ENCODE measurements at places on chromosomes 11 and 22.

GRCh38 chr11:17974246-17974645 is 38.6 kb downstream of the SERGEF start:
- no peak for DNase-seq

- DNase-seq: no peak
Observed at GRCh38 chr11:111230122-111230465, 15.4 kb upstream of the POU2AF2 start.

- DNase-seq: no peak
Observed at GRCh38 chr11:123798513-123799252, 7.5 kb downstream of the OR6M1 start.

DNA sequence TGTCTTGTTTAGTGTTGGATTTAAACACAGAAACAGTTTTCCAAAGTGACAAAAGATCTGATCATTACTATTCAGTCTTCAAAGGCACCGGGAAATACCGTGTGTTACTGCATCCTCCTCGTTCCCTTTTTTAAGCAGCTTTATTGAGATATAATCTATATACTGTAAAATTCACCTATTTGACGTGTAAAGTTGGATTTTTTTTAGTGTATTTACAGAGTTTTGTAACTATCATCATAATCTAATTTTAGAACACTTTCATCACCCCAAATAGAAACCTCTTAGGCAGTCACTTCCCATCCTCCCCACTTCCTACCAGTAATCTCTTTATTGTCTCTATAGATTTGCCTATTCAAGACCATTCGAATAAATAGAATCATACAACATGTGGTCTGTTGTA is 1.4 kb downstream of the ANO5 start:
- no peak for DNase-seq

- DNase-seq: no peak
Observed at GRCh38 chr11:69002570-69003231, 10.3 kb downstream of the MRGPRF start.

GRCh38 chr22:46589141-46589748 is 30.9 kb upstream of the GRAMD4 start:
- no peak for DNase-seq

GRCh38 chr11:16841481-16841880 is 103.0 kb downstream of the C11orf58 start:
- no peak for DNase-seq

GRCh38 chr11:1310318-1310687 is 871 bp upstream of the TOLLIP start:
- no peak for DNase-seq

DNA sequence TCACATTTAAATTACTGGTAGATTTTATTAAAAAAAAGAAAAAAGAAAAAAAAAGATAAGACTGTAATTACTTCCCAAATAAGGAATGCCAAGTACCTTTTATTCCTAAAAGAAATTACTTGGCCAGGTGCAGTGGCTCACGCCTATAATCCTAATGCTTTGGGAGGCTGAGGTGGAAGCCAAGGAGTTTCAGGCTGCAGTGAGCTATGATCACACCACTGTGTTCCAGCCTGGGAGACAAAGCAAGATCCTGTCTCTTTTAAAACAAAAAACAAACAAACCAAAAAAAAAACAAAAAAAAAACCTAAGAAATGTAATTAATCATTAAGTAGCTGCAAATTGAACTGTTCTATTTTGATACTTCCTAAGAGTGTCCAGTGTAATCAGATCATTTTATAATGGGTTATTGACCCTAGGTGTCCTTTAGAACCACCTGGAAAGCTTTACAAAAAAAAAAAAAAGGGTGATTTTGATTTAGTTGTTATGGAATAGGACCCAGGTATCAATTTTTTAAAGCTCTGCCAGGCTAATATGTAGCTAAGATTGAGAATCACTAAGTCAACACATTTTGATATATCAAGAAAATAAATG is 10.8 kb downstream of the LIN7C start:
- no peak for DNase-seq

DNA sequence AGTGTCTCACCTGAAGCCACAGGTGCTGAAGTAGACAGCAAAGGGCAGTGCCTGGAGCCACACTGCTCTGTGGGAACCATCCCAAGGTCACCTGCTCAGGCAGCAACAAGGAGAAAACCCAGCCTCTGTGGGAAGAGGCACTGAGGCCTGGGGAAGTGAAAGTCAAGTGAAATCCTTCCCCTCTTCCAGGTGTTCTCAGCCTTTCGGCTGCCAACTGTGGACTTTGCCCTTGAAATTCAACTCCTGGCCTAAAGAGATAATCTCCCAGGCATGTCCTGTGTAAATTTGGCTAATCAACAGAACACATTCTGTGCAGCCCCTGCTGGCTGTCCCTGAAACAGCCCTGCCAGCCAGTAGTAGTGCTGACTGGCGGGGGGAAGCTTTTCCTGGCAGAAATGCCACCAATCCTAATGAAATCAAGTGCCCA is 112.1 kb downstream of the RPL27A start:
- no peak for DNase-seq

- DNase-seq: no peak
Observed at GRCh38 chr22:48505891-48506290, 1321.8 kb downstream of the BRD1 start.

DNA sequence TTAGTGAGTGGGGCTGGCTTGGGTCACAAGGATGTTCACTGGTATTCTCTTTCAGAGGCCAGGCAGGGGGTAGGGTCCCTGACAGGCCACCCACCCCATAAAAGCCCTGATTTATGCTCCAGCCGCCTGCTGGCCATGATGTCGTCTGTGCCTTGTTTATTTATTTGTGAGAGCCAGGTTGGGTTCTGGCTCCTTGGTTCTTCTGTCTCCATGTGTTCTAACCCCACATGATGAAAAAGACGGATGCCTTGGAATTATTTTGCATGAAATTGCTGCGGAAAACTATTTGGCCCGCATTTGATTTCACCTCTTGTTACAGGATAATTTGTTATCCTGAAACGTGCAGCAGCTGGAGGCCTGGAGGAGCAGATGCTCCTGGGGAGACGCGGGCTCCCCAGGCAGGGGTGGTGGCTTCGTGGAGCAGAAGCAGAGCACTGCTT is 46.3 kb upstream of the WNT11 start:
- no peak for DNase-seq

- no peak for DNase-seq
Observed at GRCh38 chr11:13697710-13698109, 29.2 kb downstream of the FAR1 start.

GRCh38 chr22:29948385-29948769 is 65.4 kb downstream of the MTMR3 start:
- DNase-seq: no peak

GRCh38 chr11:76823481-76824028 is 37.2 kb upstream of the ACER3 start:
- no peak for DNase-seq

DNA sequence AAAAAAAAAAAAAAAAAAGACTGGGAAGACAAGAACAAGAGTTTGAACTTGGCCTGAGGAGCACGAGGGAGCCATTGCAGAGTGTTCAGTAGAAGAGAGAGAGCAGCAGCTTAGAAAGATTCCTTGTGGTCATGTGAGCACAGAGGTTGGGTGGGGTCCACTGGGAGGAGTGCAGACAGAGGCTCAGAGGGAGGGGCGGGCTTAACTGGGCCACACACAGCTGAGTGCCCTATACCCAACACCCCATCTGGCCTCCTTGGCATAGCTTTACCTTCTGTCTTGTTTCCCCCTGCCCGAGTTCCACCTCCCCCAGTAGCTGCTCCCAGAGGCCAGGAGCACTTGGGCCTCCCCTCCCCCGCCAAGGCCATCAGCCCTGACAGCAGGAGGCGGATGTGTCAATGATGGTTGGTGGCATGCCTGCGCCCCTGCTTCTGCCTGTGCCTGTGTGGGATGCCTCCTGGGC is 12.1 kb downstream of the C11orf86 start:
- no peak for DNase-seq

DNA sequence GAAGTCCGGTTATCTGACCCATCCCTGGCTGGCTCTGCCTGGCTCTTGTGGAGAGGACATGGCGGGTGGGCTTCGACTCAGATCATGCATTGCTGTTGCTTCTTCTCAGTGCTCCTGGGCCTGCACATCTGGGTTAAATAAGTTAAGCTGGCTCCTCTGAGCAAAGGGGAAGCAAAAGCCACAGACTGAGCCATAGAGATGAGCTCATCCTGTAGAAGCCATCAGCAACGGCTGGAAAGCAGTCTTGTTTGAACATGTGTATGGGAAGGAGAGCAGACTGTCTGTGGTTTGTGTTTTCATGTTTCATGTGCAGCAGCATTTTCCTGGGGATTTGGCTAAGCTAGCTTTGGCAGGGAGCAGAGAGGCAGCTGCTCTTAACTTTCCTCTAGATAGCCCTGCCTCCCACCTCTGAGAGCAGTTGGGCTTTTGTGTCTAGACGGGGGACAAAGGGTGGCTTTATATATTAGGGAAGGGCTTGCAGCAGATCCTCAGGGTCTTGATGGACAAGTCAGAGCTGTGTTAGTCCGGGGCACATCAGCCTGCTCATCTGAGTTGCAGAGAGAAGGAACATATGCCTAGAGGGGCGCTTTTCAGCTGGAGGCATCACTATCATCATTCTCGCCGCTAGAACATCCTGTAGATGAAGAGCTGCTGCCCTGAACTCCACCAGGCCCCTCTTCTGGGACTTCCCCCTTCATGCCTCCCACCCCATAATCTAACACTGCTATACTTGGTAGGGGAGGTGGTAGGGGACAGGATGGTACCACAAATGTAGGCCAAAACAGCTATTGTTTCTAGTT is 14.9 kb downstream of the DCPS start:
- no peak for DNase-seq

- no peak for DNase-seq
Observed at GRCh38 chr22:20291249-20291586, 23.1 kb upstream of the RTN4R start.

- DNase-seq: no peak
Observed at GRCh38 chr22:37618072-37618656, 9.5 kb downstream of the GGA1 start.

DNA sequence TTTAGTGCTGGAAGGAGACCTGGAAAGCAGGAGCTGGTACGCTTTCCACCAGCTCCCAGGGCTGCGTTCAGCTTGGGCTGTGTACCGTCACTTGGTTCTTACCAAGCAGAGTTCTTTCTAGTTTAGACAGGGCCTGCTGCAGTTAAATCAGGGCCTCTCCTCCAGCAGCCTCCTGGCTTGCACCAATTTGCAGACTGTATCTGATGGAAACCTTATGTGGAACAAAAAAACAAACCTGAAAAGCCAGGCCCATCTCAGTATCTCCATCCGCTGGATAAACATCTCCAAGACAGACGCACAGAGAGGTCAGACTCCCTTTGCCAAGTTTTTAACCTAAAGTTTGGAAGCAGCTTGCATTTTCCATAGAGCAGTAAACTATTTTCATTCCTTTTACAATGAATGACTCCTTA is 288.6 kb upstream of the SORL1-AS1 start:
- DNase-seq: no peak

DNA sequence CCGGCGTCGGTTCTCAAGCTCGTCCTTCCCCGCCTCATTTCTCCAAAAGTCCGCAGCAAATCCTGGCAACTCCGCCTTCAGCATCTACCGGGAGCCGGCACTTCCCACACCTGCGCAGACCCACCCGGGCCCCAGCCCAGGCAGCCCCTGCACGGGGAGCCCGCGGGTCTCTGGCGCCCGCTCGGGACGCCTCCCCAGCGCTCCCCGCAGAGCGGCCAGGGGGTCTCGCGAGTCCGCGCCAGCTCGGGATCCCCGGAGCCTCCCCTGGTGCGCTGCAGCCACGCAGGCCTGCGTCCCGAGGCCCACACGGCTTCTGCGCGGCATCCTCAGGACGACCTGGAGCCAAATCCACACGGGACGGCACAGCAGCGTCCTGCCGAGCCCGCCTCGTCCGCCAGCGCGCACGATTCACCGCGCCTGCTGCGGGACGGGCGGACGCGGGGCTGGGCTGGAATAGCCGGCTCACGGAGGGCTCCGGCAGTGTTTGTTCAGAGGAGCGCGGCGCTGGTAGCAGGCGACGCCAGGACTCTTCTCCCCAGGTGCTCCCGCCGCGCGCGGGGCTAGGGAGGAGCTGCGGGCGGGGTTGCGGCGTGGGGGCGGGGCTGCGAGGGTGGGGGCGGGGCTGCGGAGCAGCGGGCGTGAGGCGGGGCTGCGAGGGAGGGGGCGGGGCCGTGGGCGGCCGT is 816 bp upstream of the PHRF1 start:
- no peak for DNase-seq

DNA sequence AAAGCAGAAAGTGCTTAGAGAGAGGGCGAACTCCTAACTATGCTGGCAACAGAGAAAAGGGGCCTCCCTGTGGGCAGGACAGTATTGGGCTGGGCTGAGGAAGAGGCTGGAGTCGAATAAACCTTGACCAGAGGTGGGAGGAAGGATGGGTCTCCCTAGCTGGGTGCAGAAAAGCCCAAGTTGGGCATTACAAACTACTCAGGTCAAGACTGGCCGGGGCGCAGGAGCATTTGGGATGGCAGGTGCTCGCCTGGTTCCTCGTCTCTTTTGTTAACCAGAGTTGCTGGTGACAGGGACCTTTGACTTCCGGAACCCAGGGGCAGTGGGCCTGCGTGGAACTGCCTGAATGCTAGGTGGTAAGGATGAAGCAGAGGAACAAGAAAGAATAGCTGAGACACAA is 80.3 kb upstream of the SHISAL1 start:
- DNase-seq: no peak

DNA sequence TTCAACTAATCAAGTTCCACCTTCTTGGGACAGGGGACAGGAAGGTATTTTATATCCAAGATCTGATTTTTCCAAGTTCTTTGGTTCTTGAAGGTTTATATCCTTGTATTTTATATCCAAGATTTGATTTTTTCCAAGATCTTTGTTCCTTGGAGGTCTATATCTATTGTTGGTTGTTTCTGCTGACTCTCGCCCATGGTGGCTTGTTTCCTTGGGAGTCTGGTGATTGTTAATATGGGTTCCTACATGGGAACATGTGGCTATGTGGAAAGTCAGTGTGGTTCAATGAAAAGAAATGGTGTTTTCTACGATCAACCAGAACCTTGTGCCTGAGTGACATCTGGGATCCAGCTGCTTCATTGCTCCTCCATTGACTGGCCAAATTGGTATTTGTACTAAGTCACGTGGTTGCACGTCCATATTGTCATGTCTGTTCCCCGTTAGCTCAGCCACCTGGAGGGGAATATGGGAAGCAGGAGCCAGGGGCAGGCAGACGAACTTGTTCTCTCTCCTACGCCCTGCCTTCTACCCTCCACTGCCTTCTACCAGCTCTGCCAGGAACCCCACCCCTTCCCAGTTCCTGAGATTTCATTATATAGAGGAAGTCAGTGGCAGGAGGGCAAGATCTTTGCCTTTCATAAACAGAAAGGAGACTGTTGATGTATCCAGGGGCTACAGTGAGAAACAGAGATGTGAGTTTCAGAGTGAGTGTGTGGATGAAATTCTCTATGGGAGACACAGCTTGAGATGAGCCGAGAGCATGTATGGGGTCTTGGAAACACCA is 11.1 kb upstream of the CSF2RB start:
- no peak for DNase-seq

DNA sequence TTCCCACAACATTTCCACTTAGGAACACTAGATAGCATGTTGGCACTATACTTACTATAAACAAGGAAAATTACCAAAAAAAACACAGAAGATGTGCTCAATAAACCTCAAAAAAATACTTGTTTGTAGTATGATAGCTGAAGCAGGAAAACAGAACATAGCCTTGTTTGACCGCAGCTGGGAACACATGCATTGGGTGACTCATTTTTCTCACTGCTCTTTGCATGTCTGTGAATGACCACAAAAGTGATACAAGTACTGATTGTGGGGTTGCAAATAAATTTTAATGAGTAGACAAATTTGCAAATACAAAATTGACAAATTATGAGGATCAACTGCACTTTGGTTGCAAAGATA is 22.8 kb upstream of the GUCY1A2 start:
- DNase-seq: no peak
